ENCODE measurements at places on chromosomes 7 and 10.

GRCh38 chr7:155793720-155794119, 18.5 kb downstream of the SHH start:
- no peak for DNase-seq

GRCh38 chr7:68107968-68108367, 1111.3 kb downstream of the TYW1 start:
- DNase-seq = no peak

- no peak for DNase-seq
Observed at GRCh38 chr7:17660116-17660515, 280.2 kb downstream of the SNX13 start.

- DNase-seq = no peak
Observed at GRCh38 chr10:18886102-18886501, 162.5 kb upstream of the MALRD1 start.

DNA sequence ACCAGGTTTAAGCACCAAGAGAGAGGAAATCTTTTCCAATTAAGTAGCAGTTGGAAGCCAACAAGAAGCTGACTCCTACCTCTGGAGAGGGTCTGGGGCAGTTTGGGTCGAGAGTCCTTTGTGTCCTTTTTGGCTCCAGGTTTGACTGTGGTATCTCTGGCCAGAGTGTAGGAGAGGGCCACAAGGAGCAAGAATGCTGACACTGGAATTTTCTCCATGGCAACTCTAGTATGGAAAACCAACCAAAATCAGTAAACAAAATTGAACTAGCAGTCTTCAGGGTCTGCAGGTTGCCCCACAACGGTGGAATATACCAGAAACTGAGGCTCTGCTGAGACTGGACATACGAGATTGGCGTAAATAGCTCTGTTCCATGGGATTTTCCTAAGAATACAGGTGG, 3.2 kb downstream of the AGR2 start:
- DNase-seq = no peak

- DNase-seq = no peak
Observed at GRCh38 chr7:150476819-150477631, 26.6 kb downstream of the GIMAP8 start.

DNA sequence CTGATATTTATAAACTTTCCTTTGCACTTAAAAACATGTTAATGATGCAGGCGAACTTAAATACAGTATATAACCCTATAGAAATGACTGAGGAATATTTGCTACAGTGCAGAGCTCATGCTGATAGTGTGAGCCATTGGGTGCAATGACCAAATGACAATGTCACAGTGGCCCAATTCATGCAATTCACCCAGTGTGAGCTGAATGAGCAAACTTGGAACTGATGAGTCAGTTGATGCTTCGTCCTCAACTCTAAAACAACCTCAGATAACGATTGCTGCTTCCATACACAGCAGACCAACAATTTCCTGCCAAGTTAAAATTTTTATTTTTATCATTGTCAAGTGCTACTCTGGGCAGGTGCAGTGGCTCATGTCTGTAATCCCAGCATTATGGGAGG, 12.1 kb upstream of the ZC3HAV1L start:
- no peak for DNase-seq

DNA sequence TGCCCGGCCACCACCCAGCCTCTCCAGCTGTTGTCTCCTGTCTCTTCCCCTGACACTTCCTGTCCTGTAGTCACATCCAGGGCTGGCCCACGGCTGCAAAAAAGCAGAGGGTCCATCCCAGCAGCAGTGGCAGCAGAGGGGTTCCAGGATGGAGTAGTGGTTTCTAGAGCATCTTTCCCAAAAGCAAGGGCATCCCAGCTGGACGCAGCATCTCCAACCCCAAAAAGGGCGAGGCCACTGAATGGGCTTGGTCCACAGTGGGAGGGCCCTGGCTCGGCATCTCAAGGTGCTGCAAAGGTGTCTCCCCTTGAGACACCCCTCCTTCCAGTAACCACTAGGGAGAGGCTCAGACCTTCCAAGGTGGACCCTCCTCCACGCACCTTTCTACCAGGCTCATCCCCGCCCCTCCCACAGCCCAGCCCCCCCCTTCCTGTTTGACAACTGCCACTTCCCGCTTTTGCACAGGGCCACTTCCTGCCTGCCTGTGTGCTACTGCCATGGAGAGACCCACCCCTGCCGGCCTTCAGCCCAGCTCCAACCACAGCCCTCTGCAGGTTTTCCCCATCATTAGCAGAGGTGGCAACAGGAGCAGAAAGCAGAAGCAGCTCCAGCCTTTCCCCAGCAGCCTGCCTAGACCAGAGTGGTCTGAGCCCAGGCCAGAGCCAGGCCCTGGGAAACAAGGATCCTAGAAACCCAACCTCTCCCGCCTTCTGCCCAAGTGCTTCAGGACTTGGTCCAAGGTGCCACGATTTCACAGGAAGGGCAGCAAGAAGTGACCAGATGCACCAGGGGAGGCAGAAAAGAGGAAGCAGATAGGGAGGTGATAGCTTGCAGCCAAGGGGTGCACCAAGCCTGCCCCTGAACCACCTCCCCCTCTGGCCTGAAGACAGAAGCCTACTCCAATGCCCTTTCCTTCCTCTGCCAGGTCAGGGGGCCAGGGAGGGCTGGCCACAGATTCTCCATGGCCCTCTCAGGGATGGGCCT, 8.6 kb downstream of the CAMK2G start:
- DNase-seq = no peak

DNA sequence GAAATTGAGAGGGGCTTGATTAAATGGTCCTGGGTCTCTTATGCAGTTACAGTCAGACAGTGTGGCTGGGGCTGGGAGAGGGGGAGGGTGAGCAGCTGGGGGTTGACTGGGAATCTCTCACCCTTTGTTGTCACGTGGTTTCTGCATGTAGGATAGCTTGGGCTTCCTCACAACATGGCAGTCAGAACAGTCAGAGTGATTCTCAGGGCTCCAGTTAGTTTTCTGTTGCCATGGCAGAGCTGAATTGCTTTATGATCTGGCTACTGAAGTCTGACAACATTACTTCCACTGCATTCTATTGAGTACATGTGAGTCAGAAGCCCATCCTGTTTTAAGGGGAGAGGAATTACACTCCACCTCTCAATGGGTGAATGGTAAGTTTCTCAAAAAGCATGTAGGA, 102.7 kb downstream of the WDR11 start:
- DNase-seq = no peak

DNA sequence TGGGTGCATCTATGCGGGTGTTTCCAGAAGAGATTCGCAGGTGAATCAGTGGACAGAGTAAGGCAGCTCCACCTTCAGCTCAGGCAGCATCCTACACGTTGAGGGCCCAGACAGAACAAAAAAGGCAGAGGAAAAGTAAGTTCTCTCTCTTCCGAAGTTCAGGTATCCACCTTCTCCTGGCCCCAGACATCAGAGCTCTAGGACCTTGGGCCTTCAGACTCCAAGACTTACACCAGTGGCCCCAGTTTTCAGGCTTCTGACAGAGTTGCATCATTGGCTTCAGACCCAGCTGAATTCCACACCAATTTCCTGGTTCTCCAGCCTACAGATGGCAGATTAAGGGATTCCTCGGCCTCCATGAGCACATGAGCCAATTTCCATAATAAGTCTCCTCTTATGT, 102.2 kb upstream of the GPR26 start:
- no peak for DNase-seq

DNA sequence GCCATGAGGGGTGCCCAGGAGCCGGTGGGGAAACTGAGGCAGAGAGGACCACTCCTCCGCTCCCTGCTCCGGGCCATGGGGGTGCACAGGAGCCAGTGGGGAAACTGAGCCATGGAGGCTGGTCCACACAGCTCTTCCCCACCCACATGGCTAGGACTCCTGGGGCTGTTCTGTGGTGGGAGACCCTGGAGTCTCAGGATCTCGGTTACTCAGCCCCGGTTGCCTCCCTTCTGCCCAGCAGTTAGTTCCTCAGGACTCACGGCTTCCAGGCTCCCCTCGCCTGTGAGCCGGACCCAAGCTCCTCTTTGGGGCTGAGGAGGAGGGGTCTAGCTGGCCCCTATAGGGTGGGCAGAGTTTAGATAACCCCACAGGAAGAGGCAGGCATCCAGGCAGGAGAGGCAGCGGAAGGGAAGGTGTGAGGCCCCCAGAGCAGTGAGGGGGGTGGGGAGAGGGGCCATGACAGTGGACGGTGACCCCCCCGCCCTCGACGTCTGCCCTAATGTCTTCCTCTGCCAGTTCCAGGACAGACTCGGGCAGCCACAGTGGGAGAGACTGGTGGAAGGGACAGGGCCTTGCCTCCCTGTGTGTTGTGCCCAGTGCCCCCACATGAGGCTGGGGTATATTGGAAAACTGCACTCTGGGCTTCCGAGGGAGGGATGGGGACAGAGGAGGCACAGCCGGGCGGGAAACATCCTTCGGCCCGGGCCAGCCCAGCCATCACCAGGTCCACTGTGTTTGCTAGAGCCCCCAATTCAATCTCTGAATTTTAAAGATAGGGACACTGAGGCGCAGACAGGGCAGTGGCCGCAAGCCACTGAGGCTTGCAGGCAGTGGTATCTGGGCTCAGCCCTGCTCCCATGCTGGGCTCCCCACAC, 4.3 kb downstream of the ELFN1 start:
- DNase-seq = no peak

- no peak for DNase-seq
Observed at GRCh38 chr7:25908154-25908949, 243.6 kb upstream of the NFE2L3 start.

Data from NCI-H1105 (cell line).